Chondrocyte (in vitro differentiated cells): ENCODE measurements at places on chromosomes 3 and 15. TPM values are rescaled to one million over a fixed set of nuclear protein-coding genes. Genes with fewer than 3 reads are reported as not detected.

Gene CX3CR1
- 0.12 TPM in 1 of 3 replicates, not detected in the others for total RNA-seq

Gene ETFA
- total RNA-seq = 111 to 120 TPM (median 117 TPM) in 3 replicates

Gene VGLL3
- total RNA-seq = 170 to 405 TPM (median 177 TPM) in 3 replicates

Gene GNAT1
- not detected in 3 replicates for total RNA-seq

Gene FBXO22
- 33.6 to 40.1 TPM (median 35.1 TPM) in 3 replicates for total RNA-seq

Gene FOXL2NB
- 0.17 to 0.28 TPM in 2 of 3 replicates, not detected in the other for total RNA-seq

Gene GOLGB1
- 63.6 to 88.0 TPM (median 65.0 TPM) in 3 replicates for total RNA-seq

Gene VPS8
- 53.6 to 55.5 TPM (median 53.7 TPM) in 3 replicates for total RNA-seq

Gene PLCL2
- total RNA-seq = 0.85 to 1.3 TPM (median 1.2 TPM) in 3 replicates

Gene WDR72
- 0.17 TPM in 1 of 3 replicates, not detected in the others for total RNA-seq

DNA sequence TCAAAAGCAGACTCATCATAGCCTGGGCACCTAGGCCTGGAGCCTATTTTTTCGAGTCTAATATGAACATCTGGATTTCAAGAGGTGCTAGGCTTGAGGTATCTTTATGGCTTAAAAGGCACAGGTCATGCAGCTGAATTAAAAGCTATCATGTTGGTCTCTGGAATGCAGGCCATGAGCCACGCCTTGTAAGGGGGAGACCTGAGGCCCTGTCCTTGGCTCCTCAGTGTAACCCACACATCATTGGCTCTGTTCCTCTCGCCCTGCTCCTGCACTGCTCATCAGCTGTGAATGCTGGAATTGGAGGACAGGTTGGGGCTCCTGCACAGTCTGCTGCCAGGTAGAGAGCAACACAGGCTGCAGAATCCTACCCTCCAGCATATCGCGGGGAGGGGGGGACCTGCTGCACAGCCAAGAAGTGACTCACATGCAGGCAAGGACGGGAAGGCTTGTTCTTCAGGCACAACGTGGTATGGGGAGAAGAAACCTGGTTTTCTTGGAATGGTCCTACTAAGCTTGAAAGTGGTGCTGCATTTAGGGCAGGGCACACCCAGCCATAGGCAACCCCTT, 146.0 kb downstream of the CHST2 start:
- no peak for DNase-seq

DNA sequence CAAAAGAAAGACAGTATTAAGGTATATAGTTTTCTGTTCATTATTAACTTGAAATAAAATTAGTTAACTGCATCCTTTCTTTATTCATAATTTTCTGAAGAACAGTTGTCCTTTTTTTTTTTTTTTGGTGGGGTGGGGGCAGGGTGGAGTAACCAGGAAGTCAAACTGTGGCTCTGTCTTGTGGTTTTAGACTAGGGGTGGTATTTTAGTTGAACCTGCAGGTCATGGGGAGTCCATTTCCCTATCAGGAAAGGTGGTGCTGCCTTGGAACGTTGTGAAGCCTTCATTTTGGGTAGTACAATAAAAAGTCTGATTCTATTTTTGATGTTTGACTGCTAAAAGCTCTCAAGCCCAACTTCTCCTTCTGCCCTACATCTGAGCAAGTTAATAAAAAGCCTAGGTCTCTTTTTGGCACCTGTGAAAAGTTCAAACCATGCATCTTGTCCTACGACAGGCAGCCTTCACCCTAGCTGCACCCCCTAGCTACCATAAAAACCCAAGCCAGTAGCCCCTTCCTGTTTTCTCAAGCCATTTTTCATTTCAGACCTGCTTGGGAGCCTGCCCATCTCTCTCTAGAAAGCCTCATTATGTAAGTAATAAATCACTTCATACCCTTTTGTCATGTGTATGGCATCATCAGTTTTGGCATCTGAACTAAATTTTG, 31.2 kb upstream of the RIOX2 start:
- DNase-seq = no peak

- no peak for DNase-seq
These were observed 30.3 kb upstream of the VEPH1 start for GRCh38 chr3:157533298-157534070.

GRCh38 chr15:99131441-99132023, 26.7 kb downstream of the SYNM start:
- DNase-seq = peak; percentile 86

- no peak for DNase-seq
These were observed 285.9 kb upstream of the VEPH1 start for GRCh38 chr3:157789162-157789561.

DNA sequence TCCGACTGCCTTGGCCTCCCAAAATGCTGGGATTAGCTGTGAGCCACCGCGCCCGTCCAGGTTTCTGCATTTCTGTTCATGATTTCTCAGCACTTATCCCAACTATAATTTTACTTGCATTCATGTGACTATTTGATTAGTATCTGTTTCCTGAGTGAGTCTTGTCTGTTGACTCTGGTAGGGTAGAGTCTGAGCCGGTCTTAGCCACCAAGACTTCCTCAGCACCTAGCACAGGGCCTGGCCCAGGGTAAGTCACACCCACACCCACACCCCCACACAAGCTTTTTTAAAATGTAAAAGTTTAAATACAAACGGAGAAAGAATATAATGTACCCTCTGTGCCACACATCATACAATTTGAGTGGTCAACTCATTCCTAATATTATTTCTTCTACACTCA, 3.1 kb upstream of the SPATA12 start:
- no peak for DNase-seq

DNA sequence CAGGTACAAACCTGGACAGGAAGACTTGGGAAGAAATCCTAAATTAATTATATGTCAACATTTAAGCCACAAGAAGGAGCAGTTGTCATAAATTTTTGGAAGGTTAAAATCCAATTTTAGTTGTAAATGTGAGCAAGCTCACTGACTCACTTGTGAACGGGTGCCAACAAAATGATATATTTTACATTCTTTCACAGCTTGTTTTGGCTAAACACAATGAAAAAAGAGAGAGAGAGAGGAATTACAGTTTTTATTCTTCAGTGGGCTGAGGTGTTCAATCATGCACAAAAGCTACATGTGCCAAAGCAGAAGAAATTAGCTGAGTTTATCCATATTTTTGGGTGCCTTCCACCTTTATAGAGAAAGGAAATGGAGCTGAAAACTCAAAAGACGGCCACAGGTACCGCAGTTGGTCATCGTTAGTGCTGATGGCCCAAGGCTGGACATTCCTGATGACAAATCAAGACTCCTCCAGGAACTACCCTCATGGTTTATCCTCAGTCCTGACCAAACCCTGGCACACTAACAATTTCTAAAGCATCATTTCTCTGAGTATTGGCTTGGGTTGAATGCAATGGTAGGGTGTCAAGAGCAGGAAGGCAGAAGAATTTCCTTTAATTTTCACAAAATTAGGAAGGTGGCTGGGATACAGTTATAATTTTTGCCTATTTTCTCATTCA, 37.6 kb upstream of the WNT5A start:
- DNase-seq = no peak

GRCh38 chr3:181329024-181329423, 339.5 kb upstream of the DNAJC19 start:
- DNase-seq = no peak

GRCh38 chr3:35659768-35660167, 20.4 kb downstream of the ARPP21 start:
- no peak for DNase-seq

DNA sequence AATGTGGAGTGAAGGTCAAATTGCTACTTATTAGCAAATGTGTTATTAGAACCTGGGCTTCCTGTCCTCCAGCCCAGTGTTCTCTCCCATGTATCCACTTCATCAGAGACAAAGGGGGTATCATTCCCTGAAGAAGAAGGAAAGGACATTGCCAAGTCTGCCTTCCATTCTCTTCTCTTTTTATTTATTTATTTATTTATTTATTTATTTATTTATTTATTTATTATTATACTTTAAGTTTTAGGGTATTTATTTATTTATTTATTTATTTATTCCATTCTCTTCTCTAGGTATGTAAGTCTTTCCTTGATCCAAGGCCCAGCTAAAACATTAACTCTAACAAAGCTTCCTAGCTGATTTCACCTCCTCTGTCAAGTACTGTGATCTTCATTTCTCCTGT, 277.8 kb upstream of the DNAJC19 start:
- DNase-seq = no peak

DNA sequence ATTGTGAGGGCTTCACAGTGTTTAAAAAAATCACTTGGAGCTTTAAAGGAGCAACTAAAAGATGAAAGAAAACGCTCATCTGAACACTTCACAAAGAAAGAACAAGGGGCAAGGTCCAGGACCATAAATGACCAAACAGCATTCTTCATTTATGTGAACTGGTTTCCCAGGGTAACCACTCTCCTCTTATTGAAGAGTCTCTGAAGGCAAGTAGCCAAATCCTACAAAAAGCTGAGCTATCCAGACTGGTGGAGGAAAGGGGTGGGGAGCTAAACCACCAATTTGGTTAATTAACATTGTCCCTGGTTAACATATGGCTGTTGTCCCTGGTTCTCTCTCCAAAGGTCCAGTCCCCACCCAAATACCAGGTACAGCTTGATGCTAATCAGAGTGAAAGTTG, 58.1 kb downstream of the OSBPL10 start:
- DNase-seq = no peak

- DNase-seq = no peak
These were observed 475.4 kb upstream of the CNTN3 start for GRCh38 chr3:75089841-75090240.

DNA sequence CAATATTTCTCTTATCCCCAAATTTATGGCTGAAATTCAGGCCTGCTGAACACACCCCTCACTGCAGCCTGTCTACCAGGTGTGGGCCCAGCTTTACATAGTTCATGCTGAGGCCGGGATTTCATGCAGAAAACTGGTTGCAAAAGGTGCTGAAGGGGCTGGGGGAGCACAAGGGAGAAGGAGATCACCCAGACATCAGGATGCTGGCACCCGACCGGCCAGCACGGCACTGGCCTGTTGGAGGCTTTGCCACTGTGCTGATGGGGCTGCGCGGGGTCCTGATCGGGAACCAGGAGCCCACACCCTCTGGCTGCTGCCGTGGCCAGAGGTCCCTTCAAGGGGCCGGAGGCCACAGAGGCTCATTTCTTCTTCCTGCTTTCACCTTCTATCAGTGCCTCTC, 177.9 kb upstream of the C2CD4B start:
- no peak for DNase-seq

GRCh38 chr3:18258492-18258891, 166.6 kb downstream of the SATB1 start:
- no peak for DNase-seq

GRCh38 chr3:118607915-118608820, 426.5 kb downstream of the IGSF11 start:
- DNase-seq = no peak

DNA sequence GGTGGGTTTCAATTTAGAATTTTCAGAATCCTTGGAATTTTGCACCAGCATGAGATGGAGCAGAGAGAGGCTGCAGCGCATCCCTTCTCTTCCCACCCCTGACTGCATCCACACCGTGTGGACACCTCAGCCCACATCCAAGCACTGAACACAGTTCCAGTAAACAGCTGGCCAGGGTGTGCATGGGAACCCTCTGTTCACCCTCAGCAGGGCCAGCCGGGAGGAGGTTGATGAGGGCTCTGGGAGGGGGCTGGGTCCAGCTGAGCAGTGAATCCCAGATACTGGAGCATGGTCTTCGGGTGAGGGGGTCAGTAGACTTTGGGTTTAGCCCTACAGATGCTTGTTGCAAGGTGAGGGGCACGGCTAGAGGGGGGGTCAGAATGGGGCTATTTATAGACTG, 85.8 kb downstream of the RPLP1 start:
- DNase-seq = no peak

GRCh38 chr3:129867506-129868124, 25.9 kb downstream of the TMCC1 start:
- DNase-seq = no peak

GRCh38 chr15:74451322-74451721, 9.6 kb downstream of the UBL7 start:
- no peak for DNase-seq

DNA sequence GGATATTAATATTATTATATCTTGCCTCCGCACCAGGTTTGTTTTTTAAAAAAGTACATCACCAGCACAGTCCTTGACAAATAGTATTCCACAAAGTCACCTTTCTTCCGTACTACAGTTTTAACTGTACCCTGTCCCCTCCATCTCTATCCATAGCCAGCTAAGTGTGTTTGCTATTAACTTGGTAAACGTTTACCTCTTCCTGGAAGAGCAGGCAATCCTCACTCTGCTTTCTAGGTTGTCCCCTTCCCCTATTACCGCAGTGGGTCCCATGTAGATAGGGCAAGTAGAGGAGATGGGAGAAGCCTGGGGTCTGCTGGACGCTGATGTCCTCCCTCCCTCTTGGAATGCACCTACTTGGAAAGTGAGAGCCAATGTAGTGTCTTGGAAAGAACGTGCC, 83.9 kb upstream of the ETV5 start:
- DNase-seq = no peak

DNA sequence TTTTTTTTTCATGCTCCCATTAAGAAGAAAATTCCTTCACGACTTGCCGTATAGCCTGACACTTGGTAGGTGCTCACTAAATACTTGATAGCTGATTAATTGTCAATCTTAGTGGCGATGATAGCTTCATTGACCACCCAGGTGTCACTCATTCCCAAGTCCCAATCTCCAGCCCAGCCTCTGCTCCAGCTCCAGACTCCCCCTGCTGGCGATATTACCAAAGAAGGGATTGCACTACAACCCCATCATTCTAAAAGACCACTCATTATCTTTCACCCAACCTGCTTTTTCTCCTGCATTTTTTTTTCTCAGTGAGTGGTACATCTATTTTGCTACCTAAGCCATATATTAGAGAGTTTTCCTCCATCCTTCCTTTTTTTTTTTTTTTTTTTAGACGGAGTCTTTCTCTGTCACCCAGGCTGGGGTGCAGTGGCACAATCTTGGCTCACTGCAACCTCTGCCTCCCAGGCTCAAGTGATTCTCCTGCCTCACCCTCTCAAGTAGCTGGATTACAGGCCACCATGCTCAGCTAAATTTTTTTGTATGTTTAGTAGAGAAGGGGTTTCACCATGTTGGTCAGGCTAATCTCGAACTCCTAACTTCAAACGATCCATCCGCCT, 19.5 kb upstream of the COMMD2 start:
- DNase-seq = no peak
